ENCODE measurements at places on chromosomes 7 and 10. TPM values are rescaled to one million over a fixed set of nuclear protein-coding genes. Genes with fewer than 3 reads are reported as not detected.

The SPDYE2 gene
- polyA plus RNA-seq: 0.10 TPM

DNA sequence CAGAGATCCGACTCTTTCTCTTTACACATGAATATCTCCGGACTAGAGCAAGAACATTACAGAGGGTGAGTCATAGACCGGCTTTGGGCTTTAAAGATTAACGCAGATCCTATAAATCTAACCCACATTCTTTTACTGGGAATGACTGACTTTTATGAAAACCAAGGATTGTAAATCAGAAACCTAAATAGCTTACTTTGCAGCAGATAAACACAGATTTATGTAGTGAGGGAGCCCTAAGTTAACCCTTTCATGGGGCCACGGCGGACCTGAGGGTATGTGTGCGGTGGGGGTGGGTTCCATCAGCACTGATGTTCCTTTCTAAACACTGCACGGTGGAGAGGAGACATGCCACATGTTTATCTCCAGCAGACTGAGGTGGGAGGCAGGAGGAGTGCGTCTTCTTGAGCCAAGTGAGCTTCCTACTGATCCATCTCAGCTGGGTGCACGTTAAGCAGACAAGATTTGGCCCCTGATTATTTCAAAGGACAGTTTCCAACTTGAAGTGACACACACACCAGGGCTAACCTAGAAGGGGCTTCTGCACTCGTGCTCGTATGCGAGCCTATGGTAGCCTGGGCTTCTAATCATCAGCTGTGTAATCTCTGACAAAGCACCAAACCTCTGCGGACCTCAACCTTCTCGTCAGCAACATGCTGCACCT is 127.6 kb downstream of the WDR11 start:
- no peak for DNase-seq

GRCh38 chr10:6410830-6411229 is 169.2 kb downstream of the PRKCQ start:
- DNase-seq: no peak

- DNase-seq: no peak
These were observed 12.5 kb downstream of the LIPA start for GRCh38 chr10:89238956-89239644.

GRCh38 chr10:98055841-98056516 is 25.6 kb upstream of the CRTAC1 start:
- no peak for DNase-seq

DNA sequence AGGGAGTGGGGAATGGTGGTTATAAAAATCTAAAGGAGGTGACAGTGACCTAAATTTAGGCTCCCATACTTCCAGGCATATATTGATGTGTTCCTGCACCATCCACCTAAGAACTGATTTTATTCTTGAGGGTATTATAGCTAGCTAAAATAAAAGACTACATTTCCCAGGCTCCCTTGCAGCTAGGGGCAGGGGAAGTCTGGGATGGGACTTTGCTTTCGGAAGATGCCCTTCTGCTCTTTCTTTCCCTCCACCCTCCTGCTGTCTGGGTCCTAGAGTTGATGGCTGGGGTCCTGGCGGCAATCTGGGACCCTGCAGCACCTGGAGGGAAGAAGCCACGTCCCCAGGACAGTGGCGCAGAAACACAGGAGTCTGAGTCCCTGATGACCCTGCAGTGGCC is 53.8 kb upstream of the SAMD8 start:
- DNase-seq: no peak

GRCh38 chr7:6436385-6436685 is 11.4 kb downstream of the DAGLB start:
- DNase-seq: no peak

GRCh38 chr7:112476390-112477052 is 4.3 kb upstream of the LSMEM1 start:
- DNase-seq: no peak

The KAZALD1 gene
- 1.9 TPM for polyA plus RNA-seq

DNA sequence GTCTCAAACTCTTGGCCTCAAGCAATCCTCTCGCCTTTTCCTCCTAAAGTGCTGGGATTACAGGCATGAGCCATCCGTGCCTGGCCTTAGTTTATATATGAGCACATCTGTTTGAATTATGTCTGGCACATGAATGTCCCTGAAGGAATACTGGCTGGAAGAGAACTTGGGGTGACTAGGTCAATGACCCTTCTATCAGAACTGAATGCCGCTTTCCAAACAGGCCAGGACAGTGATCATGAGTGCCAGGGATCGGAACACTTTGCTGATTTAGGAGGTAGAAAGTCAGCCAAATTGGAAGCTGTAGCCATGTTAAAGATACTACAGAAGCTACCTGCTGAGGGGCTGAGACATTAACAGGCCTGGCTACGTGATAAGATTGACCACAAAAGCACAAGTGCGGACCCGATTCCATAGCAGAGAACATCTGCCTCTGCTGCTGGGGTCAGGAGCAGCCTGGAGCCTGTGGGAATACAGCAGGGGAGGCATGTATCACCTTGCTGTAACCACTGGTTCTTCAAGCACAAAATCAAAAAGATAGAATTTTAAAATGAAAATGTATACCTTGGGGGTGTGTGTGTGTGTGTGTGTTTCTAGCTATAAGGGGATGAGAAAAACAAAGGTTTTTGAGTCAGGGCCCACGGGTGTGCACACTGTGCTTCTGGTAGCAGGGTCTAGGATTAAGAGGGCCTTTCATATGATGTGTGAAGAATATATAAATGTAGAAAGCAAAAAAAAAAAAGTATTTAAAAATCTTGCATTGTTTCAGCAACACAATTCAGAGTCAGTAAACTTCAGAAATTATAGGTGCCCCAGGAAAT is 293.7 kb downstream of the BBS9 start:
- no peak for DNase-seq

Data from psoas muscle (tissue), 8 donors.